ENCODE measurements at places on chromosomes 3 and 15.

- no peak for DNase-seq
Observed at GRCh38 chr15:62799037-62799436, 243.5 kb upstream of the TPM1 start.

GRCh38 chr3:138846262-138846791 lies 11.6 kb upstream of the PIK3CB start:
- DNase-seq = no peak

DNA sequence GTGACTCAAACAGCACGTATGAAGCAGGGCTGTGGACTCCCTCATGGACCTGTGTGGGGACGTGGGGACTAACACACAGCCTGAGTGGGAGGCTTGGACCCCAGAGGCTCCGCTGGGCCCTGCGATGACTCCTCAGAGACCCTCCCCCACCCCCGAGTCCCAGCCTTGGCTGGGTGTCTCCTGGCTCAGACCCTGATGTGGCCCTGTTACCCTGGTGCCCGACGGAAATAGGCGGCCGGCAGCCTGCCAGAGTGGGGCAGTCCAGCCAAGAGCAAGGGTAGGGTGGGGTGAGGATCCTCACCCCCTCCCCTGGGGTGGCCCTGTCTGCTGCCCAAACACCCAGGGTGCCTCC lies 15.3 kb downstream of the TNK2 start:
- no peak for DNase-seq

DNA sequence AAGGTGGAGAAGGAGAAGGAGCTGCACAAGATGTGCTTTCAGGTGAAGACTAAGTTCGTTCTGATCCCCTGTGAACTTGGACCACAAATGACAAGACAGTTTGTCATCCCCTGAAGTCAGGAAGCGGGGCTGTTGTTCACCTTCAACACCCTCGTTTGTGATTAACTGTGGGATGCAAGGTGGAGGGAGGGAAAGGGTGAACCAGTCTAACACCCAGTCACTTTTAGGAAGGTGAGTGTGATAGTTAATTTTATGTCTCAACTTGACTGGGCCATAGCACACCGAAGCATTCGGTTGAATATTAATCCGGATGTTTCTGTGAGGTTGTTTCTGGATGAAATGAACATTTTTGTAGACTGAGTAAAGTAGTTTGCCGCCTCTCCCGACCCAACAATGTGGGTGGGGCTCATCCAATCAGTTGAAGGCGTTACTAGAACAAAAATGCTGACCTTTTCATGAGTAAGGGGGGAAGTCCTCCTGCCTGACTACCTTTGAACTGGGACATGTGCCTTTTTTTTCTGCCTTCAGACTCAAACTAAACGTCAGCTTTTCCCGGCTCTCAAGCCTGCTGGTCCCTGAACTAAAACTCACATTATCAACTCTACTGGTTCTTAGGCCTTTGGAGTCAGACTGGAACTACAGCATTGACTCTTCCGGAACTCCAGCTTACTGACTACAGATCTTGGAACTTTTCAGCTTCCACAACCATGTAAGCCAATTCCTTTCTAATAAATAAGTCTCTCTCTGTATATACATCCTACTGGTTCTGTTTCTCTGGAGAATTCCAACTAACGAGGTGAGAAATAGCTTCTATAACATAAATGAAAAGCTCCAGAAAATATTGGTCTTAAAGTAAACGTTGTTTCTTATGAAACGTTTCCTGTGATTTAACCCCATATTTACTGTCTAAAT lies 264.0 kb upstream of the SLITRK3 start:
- no peak for DNase-seq

DNA sequence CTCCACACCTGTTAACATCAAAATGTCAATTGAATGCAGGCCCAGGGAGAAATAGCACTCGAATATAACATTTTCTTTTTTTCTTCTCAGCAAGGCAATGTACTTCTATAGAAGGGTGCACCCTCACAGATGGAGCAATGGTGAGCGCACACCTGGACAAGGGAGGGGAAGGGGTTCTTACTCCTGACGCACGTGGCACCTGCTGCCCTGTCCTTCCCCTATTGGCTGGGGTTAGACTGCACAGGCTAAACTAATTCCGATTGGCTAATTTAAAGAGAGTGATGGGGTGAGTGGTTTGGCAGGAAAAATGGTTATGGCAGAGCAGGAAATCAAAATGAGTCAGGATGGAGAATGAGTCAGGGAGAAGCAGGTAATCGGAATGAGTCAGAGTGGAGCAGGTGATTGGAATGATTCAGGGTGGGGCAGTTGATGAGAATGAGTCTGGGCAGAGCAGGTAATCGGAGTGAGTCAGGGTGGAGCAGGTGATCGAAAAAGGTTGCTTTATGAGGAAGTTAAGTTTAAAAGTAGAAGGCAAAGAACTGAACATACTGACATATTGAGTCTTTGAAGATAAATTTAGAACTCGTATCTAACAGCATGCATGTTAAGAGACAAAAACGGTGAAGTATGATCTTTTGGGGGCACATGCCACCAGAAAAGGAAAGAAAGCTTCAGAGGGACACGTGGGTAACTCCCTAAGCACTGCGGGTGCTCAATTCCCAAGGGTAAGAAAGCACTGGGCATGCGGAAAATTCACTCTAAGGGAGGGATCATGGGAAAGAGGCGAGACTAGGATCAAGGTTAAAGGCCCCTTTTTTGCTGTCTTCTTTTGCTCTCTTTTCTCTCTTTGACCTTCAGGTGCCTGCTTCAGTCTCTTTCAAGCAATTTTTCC lies 72.9 kb upstream of the GALNT15 start:
- DNase-seq = no peak

DNA sequence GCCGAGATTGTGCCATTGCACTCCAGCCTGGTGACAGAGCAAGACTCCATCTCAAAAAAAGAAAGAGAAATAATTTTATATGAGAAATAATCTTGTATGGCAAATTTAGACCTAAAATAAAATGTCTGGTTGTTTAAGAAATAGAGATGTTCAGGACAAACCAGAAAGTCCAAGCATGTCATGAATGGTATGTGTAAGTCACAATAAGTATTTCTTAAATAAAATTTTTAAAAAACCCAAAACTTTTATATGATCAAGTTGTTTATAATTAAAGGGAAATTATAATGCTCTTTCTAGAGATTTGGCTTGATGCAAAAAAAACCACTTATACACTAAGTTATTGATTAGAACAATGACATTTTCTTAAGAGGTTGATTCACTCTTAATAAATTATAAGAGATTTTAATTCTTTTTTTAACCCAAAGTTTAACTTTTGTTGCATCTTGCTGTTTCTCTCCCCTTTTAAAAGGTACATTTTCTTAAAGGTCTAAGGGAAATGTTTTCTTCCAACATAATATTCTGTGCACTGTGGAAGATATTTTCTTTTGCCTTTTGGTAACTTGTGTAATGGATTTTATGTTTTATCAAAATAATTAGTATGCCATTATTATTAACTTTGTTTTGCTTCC lies 105.7 kb downstream of the RTP4 start:
- no peak for DNase-seq

DNA sequence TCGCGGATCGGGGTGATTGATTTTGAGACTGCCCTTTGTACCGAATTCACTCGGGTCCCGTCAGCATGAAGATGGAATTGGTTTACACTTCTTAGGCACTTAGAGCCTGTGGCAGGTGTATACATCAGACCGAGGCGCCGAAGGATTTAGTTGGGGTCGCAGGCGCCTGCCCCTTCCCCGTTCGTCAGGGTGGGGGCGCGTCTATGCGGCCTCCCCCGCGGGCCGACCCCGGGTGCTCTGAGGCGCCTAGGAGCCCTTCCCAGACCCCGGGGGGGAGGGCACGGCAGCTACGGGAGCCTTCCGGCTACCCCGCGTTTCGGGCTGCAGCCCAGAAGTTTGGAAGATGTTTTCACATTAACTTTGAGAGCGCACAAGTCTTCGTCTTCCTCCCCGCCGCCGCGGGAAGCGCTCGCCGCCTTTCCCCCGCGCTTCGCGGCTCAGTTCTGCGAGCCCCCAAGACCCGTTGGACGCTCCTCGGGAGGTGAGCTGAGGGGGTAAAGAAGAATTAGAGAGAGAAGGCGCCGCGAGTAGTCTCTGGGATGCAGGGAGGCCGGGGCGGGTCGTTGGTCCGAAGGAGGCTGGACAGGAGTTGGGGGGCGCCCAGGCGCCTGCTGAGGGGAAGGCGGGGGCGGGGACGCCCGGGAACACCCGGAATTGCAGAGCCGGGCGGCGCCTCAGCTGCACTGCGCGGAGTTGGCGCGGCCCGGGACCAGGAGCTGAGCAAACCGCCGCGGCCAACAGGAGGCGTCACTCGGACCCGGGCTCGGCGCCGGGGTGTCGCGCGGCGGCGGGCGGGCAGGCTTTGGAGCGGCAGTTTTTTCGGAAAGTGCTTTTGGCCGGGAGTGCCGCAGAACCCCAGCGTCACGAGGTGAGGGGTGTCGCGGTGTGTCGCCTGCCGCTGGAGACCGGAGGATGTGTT lies 780 bp downstream of the TIPARP start:
- no peak for DNase-seq

All from NCI-H187 (cell line).